Activated T-cell treated with anti-CD3 and anti-CD28 coated beads, Interleukin-2, amount 50 U/mL, for 24 hours (primary cell): ENCODE measurements at places on chromosomes 6 and 20.
A peak's percentile ranks its signal among the peaks of the same experiment; 100 is the strongest.

DNA sequence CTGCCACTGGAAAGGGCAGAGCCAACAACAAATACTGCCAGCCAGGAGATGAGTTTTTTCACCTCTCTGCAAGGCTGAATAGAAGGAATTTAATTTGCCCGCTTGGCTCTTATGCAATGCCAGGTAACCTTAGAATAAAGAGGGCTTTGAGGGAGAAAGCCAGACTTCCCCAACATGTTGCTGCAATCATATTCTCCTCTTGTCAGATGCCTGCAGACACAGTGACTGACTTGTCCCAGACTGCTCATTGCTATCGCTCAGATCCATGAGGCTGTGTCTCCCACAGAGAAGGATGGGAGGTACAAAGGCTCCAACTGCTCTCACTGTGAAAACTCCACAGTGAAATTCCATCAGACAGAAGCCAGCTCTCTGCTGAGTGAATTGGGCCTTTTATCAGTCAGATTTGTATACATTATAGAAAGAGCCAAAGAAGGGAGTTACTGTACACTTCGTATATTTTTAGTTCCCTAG is 517.0 kb upstream of the ID4 start:
- DNase-seq = no peak

DNA sequence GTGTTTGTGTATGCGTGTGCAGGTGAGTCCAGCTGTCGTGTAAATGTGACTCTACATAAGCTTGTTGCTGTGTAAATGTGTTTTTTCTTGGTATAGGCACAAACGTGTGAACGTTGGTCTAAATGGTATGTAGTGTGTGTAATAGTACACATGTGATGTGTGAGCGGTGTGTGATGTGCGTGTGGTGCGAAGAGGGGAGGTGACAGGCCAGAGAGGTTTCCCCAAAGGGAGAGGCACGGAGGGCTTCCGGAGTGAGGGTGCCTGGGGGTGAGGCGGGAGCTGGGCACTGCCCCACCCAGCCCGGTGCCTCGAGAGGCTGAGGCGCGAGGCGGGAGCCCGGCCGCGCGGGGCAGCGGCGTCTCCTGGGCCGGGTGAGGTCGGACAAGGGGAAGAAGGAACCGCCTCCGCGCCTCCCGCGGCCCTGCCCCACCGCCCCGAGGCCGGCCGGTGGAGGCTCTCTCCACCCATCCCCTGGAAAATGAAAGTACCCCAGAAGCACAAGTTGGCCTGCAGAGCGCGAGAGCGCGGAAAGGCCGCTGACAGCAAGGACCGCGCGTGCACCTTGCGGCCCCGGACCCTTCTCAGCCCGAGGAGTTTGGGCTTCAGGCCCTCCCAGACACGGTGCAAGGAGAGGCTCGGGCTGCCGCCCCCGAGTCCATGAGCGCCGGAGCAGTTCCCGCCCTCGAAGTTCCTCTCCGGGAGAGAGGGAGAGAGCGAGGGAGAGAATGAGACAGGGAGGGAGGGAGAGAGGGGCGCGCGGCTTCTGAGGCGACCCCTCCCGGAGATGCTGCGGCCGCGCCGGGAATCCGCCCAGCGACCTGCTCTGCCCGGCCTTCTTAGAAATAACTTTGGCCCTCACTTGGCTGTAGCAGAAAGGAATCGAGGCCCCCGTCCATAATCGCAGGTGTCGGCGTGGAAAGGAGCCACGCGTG is 43.2 kb upstream of the OSTM1 start:
- peak; percentile 53 for DNase-seq

GRCh38 chr6:158834675-158835385 is 15.7 kb upstream of the EZR start:
- no peak for DNase-seq

- peak; percentile 53 for DNase-seq
Observed at GRCh38 chr6:166989427-166990032, 9.7 kb upstream of the CEP43 start.

DNA sequence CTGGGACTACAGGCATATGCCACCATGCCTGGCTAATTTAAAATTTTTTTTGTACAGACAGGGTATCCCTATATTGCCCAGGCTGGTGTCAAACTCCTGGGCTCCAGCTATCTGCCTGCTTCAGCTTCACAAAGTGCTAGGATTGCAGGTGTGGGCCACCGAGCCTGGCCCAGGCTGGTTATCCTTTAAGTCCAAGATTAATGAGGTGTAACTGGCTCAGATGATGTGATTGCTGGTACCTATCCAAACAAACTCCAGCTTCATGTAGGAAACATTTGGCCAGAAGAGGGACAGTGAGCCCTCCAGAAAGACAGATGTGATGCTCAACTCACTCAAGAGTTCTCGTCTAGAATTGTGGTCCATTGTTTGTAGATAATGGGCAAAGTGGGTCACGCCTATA is 9.2 kb upstream of the ZNF318 start:
- DNase-seq = no peak

GRCh38 chr6:5443491-5443890 is 182.2 kb downstream of the FARS2 start:
- no peak for DNase-seq

GRCh38 chr6:75149240-75149639 is 56.6 kb downstream of the COL12A1 start:
- no peak for DNase-seq

- no peak for DNase-seq
Observed at GRCh38 chr6:10425176-10425974, 10.5 kb upstream of the TFAP2A start.

GRCh38 chr6:127686084-127686483 is 109.1 kb downstream of the C6orf58 start:
- DNase-seq = no peak

DNA sequence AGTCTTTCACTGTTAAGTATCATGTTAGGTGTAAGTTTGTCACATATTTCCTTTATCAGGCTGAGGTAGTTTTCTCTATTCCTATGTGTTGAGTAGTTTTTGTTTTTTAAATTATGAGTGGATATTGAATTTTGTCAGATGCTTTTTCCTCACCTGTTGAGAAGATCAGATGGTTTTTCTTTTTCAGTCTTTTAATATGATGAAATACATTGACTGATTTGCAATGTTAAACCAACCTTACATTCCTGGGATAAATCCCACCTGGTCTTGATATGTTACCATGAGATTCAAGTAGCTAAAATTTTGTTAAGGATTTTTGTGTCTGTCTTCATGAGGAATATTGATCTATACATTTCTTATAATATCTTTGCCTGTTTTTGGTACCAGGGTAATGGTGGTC is 52.1 kb downstream of the FOXO3 start:
- no peak for DNase-seq

- DNase-seq = no peak
Observed at GRCh38 chr6:15444881-15445280, 199.0 kb downstream of the JARID2 start.

GRCh38 chr20:15739035-15739434 is 834.2 kb downstream of the KIF16B start:
- no peak for DNase-seq

DNA sequence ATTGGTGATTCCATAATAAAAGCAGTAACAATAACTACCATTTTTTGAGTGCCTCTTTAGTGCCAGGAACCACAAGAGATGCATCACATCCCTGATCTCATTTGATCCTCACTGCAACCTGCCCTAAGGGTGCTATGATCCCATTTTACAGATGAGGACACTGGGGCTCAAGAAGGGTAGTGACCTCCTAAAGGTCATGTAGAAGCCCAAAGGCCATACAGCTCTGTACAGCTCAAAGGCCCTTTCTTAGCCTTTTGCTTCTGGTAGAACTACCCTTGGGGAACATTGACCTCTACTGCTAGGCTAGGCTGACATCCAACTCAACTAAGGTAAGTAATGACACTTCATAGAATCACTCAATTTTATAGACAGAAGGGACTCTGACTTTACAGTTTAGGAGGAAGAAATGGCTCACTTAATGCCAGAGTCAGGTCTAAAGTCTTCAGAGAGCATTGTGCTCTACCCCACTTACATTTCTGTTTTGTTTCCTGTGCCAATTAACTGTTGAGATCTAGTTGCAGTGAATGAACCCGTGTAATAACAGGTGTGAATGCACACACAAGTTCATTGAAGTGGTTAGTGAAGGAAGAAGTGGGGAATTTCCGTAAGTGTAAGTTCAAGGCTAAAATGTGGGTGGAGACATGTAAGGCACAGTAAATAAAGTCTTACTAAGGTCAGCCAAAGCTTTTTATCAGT is 10.7 kb downstream of the SLC9A8 start:
- DNase-seq = no peak

DNA sequence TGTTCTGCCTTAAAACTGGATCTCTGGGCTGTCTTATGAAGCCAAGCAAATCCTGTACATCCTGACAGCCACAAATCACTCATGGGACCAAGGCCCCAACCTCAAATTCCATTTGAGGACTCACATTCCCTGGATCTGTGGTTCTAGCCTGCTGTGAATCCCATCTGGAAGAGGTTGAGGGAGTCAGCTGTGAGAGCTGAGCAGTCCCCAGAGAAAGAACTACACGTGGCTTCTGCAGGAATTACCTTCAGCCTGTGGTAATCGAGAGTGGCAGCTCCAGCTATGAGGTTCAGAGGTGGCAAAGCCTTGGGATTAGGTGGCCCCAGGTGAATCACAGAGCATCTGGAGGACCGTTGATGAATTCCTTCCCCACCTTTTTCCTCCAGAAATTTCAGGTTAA is 245.2 kb downstream of the SLC24A3 start:
- DNase-seq = no peak

DNA sequence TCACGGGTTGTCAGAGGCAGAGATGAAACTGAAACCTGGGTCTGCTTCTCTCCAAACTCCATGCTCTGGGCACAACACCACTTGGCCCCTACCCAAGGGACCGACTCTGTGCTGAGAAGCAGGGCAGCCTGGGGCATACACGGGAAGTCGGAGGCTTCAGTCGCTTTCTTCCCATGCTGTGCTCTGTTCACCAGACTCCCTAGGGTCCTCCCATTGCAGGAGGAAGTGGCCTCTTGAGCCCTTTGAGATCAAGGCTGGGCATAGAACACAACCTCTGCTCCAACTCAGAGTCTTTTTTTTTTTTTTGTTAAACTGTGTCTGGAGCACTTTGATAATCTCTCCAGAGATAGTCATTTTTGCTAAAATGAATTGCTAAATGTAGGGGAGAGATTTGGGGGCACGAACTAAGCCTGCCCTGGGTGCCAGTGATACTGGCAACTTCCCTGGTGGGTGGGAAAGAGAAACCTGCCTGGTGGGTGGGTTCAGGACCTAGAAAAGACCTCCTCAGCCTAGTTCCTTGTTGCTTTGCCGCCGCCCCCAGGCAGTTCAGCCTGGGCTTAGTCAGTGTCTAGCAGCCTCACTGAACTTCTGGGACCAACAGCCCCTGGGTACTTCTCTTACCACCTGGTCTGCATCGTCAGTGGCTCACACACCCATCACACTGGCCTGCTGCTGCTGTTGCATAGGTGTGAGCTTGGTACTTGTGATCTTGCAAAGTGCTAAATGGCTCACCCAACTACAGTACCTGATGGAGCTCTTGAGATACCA is 62.0 kb downstream of the PPP1R14C start:
- DNase-seq = no peak

DNA sequence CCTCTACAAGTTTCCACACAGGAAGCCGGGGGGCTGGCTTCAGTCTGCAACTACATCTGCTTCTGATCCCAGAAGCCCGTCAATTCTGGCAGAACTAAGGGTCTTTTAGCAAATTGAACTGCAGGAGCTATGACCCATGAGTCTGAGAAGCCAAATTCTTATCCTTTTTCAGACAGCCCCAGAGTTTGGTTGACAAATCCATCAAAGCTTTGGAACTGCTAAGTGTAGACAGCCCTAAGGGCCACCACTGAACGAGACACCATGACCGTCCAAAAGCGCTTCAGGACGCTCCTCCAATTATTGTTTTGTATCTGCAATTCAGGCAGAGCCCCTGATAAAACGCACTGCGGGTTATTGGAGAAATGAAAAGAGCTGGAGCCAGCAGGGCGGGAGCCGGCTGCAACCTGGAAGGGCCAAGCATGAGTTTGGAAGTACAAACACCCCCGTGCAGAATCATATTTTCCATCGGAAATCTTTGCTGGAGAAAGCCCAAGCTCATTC is 67.1 kb downstream of the GNAS-AS1 start:
- DNase-seq = no peak

DNA sequence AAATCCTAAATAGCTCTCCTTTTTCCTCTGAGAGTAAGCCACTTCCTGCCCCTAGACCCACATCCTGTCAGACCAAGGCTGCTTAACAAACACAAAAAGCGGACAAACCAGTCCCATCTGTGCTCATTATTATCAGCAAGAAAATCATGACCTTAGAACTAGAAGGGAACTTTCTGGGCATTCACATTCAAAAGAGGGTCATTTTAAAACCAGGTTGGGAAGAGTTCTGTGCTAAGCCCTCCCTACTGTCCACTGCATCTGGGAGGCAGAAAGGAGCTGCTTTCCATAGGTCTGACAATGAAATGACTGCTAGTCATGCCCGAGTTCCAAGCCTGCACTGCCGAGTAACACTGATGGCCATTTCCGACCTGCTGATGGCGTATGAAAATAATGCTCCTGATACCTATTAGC is 15.4 kb downstream of the EZR start:
- DNase-seq = no peak

DNA sequence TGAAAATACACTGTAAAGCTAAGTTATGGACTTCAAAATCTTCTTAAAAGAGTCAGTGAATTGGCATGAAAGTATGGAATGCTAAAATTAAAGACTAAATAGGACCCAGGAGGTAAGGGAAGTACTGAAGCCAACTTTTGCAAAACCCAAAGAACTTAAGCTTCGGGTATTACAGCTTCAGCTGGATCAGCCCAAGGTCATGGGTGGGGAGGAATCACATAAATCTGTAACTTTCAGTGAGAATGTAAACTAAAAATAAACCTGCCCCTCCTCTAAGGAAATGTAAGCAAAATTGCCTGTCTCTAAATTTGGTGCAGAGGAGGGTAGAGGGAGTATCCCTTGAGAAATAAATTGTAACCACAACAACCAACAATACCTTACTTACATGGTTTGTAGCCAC is 4.4 kb upstream of the MUC21 start:
- DNase-seq = no peak

DNA sequence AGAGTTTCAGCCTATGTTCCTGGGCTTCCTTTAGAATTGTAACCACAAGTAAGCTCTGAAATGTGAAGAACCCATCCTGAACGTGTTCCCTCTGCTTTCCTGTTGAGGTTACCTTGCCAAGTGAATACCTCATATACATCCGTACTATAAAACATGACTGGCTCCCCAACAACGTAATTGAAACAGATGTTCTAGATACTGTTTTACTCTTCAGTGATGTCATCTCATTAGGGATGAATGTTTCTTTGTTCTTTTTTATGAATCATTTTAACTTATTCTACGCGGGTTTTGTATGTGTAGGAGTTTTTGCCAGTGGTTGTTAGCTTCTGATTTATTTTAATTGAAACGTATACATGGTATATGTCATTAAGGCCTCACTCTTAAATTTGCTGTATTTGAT is 166.8 kb downstream of the SAMD5 start:
- no peak for DNase-seq

GRCh38 chr6:37511910-37512399 is 12.3 kb upstream of the CCDC167 start:
- peak; percentile 24 for DNase-seq
